ENCODE measurements at places on chromosomes 6 and 20.

DNA sequence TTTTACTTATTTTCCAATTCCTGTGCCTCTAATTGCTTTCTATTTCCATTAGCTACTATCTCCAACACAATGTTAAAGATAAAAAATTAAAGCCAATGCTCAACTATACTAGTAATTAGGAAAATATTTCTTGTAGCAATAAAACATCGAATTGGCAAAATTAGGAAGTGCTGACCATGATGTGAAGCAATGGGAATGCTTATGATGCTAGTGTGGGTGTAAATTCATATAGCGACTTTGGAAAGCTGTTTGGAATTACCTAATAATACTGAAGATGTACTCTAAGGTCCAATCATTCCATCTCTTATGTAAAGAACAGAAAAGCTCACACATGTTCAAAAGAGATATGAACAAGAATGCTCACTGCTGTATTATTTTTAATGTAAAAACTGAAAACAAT lies 78.2 kb downstream of the UBE3D start:
- no peak for DNase-seq

GRCh38 chr6:133715270-133715669 lies 173.6 kb upstream of the TCF21 start:
- no peak for DNase-seq

DNA sequence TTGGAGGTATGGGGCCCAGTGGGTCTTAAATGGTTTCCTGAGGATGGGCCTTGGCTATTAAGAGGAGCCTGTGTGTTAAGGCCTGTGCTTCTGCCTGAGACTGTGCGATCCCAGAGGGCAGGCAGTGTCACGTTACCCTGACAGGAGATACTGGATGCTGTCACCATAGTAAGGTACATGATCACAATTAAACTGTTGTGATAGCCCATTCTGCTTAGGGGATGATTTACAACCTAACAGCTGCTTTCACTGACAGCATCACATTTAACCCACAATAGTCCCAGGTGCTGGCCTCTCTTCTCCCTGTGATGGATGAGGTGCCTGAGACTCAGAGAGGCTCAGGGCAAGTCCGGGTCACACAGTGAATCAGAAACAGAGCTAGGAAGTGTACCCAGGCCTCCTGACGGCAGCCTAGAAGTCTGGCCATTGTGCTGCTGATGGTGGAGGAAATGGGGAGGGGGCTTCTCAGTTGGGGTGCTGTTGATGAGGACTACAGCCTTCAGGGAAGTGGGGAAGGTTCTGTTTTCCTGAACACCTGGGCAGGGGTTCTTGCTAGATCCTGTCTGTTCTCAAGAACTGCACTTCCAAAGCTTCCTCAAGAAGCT lies 97.3 kb downstream of the MDGA1 start:
- DNase-seq: no peak

GRCh38 chr6:97240222-97240621 lies 42.8 kb downstream of the MMS22L start:
- DNase-seq: no peak

DNA sequence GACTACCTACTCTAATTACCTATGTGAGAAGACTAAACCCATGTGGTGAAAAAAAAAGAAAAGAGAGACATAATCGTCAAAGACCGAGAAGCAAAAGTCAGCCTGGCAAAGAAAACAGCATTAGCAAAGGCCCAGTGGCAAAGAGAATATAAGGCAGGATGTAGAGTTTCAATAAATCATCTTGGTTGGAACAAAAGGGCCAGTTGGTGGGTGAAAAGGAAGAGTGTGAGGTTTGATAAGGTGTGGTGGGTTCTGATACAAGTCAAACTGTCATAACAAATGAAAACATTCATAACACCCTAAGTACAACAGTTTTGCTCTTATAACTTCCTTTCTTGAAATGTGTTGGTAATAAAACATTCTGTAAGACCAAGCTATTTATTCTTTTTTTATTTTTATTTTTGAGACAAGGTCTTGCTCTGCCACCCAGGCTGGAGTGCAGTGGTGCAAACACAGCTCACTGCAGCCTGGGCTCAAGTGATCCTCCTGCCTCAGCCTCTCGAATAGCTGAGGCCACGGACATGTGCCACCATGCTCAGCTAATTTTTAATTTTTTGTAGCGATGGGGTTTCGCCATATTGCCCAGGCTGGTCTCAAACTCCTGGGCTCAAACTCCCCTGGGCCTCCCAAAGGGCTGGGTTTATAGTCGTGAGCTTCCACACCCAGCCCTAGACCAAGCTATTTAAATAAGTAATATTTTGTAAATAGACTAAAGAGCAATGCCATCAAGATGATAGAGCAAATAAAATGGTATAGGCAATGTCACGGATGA lies 18.9 kb upstream of the GTF3C6 start:
- DNase-seq: no peak

DNA sequence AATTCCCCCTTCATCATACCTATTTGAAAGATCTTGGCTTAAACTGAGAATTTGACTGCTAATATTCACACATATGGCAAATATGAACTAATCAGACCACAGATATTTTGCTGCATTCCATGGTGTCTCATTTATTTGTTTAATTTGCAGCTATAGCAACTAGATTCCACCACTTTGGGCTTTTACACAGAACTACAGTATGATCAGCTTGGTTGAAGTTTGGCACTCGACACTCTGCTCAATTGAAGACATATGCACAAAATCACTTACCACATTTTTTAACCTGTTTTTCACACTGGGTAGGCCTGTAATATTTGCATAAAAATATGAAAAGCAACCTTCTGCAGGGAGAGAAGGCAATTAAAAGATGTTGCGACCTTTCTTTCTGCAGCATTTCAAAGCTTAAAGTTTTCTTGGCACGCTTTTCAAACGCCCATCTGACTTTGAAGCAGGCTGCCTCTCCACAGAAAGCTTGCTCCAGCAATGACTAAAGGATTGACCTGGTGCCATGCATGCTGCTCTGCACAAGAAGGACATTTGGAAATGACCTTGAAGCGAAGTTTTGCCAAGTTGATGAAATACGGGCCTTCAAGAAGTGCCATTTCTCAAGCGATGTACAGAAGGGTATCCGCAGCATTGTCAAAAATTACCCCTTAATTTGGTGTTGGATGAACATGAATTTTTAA lies 126.7 kb downstream of the AIG1 start:
- DNase-seq: no peak

- DNase-seq: no peak
Observed at GRCh38 chr6:56536536-56536935, 106.2 kb downstream of the DST start.

DNA sequence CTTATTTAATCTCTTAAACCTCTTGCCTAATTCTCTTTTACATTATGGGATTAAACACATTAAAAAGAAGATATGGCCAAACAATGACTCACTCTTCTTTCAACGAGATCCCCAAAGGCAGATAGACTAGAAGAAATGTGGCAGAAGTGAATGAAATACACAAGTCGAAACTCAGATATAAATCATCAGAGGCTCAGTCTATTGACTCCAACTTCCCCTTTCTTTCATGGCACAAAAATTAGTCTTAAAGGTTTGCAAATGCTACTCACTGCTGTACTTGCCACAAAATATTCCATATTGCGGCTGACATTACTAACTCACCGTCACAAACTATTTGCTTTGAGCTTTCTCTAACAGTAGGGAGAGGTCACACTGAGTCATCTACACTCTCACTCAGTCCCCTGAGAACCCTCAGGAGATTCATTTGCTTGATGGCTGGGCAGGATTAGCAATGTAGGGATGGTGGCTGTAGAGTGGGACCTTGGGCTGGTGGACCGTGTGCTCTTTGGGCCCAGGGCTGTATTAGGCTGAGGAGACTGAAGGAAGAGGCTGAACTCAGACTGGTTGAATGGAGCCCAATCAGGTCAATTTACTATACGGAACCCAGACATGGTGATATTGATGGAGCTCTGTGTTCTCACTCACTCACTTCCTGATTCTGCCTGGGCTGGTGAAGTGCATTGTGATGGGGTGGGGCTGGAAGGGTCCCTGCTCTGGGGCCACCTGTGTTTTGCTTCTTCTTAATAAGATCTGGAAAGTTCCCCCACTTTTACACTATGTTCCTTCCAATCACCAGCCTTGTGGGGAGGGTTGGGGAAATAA lies 42.8 kb upstream of the UBR2 start:
- DNase-seq: no peak

DNA sequence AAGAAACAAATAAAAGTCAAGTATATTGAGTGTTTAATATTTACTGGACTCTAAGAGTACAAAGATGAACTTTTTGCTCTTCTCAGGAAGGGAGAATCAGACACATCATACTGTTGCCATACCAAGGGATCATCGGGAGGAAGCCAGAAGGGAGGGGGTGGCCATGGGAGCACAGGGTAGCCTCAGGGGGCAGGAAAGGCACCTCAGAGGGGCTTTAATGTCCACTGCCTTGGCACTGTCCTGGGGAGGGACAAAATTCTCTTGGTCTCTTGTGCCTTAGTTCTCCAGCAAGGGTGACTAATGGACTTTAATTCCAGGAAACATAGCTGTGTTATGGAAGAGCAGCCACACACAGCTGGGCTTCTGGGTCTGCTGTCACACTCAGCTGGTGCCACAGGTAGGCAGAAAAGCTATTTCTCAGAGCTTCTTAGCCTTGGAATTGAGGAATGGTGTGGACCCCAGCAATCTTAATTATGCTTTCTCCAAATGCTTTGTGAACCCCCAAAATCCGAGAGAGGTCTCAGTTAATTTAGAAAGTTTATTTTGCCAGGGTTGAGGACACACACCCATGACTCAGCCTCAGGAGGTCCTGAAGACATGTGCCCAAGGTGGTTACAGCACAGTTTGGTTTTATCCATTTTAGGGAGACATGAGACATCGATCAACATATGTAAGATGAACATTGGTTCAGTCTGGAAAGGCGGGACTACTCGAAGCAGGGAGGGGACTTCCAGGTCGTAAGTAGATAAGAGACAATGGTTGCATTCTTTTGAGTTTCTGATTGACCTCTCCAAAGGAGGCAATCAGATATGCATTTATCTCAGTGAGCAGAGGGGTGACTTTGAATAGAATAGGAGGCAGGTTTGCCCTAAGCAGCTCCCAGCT lies 53.2 kb downstream of the MRAP2 start:
- no peak for DNase-seq

- no peak for DNase-seq
Observed at GRCh38 chr6:142846459-142846831, 98.5 kb downstream of the HIVEP2 start.

GRCh38 chr6:147023581-147023980 lies 180.6 kb upstream of the STXBP5 start:
- DNase-seq: no peak

GRCh38 chr6:108557494-108558371 lies 3.0 kb upstream of the FOXO3 start:
- DNase-seq: peak; percentile 65

DNA sequence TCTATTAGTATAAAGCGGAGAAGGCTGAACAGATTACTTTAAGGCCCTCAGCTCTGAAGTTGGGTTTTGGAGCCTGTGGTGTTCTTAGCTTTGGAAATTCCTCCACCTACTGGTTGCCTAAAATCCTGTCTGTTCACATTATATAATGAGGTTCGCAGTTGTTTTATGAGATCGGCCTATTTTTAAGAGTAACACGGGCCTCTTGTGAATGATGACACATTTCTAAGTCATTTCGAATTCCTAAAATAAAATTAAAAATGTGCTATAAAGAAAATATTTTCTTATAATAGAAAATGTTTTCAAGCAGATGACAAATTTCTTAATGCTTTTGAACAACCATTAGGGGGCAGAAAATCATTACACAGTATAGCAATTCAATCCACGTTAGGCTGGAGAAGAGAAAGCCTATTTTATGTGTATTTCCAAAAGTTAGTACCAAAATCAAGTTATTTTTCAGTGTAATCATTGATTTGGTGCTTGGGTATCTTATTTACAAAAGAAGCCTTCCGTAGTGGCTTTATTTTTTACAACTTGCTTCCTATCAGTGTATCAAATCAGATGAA lies 15.8 kb upstream of the FAM8A1 start:
- DNase-seq: peak; percentile 71

DNA sequence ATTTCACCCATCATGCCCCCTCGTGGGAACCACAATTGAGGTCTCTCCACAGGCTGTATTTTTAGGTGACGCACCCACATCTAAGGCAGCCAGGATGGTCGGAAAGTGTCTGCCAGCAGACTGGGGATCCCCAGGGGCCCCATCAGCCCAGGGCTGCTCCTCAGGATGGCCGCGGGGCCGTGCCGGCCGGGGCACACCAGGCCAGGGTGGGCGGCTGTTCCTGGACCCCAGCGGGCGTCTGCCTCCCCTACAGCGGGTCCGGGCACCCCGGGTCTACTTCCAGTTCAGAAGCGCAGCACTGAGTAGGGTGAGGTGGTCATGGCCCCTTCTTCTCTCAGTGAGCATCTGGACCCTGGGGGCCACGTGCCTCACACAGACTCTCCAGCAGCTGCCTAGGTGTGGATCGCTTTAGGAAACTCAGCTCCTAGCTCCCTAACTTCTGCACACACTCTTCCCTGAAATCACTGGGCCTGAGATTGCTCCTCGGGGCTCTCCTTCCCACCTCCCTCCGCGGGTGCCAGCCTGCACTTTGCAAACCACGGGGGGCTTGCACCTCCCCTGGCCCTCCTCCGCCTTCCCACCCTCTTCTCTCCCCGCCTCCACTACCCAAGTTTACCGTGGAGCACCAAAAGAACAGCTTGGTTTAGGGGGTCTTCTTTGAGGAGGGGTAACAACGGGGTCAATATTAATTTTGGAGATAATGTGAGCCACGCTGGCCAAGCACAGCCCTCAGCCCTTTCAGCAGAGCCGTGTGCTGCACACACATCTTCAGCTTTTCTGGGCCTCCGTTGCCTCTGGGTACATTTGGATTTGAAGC lies 14.2 kb upstream of the FOXC1 start:
- DNase-seq: no peak

GRCh38 chr20:58762120-58762519 lies 69.5 kb downstream of the NPEPL1 start:
- no peak for DNase-seq

DNA sequence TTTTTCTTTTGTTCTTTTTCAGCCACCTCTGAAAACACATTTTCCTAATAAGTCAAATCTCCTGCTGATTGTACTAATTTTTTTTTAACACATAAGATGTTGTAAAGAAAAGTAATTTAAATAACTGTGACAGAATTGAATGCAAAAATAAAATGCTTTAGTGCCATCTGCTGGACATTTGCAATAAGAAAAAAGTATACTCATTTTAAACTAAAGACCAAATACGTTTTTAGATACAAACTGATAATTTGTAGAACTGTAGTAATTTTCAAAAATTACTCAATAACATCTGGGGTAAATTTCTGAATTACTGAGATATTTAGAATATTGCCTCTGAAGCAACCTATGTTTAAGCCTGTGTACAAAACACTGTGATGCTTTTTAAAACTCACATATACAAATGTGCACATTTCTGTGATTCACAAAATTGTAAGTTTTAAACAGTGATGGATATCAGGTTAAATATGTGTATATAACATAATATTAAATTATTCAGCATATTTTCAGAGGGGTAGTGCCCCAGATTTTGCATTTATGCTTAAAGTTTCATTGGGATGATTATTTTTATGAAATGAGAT lies 198.7 kb downstream of the RIMS1 start:
- peak; percentile 14 for DNase-seq

- DNase-seq: no peak
Observed at GRCh38 chr6:35202066-35202546, 11.7 kb upstream of the SCUBE3 start.

GRCh38 chr6:108608453-108609275 lies 47.9 kb downstream of the FOXO3 start:
- DNase-seq: no peak

Measured in COR-L47 (cell line).